ENCODE measurements at places on chromosomes 12 and 14. TPM values are rescaled to one million over a fixed set of nuclear protein-coding genes. Genes with fewer than 3 reads are reported as not detected.

Gene KCNC2
- total RNA-seq = 23.2 TPM

Gene HVCN1
- 21.9 TPM for total RNA-seq

Gene MARK3
- total RNA-seq = 102 TPM

Gene CIT
- total RNA-seq = 51.0 TPM

Gene CD69
- 1.4 TPM for total RNA-seq
